ENCODE measurements at places on chromosomes 7 and 10. TPM values are rescaled to one million over a fixed set of nuclear protein-coding genes. Genes with fewer than 3 reads are reported as not detected.

SLC39A12 gene
- total RNA-seq = not detected

PRKAR2B gene
- total RNA-seq = 0.37 TPM

WIPF3 gene
- not detected for total RNA-seq

HOXA3 gene
- total RNA-seq = not detected

C7orf25 gene
- total RNA-seq = 4.4 TPM

MUC12 gene
- total RNA-seq = 0.85 TPM

GNGT1 gene
- not detected for total RNA-seq

SPAG6 gene
- 0.62 TPM for total RNA-seq

PDE6C gene
- not detected for total RNA-seq

DLX6 gene
- not detected for total RNA-seq

GLI3 gene
- total RNA-seq = not detected

GPR146 gene
- total RNA-seq = 5.6 TPM

PRR15 gene
- total RNA-seq = not detected

ELFN1 gene
- not detected for total RNA-seq

HABP2 gene
- total RNA-seq = not detected

UCMA gene
- total RNA-seq = not detected

SSC4D gene
- total RNA-seq = 0.71 TPM

SAMD9L gene
- 15.3 TPM for total RNA-seq

COL26A1 gene
- 0.11 TPM for total RNA-seq

KAZALD1 gene
- 0.55 TPM for total RNA-seq

C7orf57 gene
- 0.11 TPM for total RNA-seq

DPYSL4 gene
- total RNA-seq = 17.9 TPM

YWHAG gene
- 189 TPM for total RNA-seq

CYP2C8 gene
- 0.09 TPM for total RNA-seq

COBL gene
- total RNA-seq = not detected

ADAM22 gene
- 4.0 TPM for total RNA-seq

CASD1 gene
- 17.7 TPM for total RNA-seq

AKR1D1 gene
- total RNA-seq = not detected

SPAM1 gene
- total RNA-seq = not detected

CARD11 gene
- 74.1 TPM for total RNA-seq

AGAP5 gene
- 18.2 TPM for total RNA-seq

FZD8 gene
- 1.0 TPM for total RNA-seq

GPER1 gene
- total RNA-seq = 0.46 TPM

ZC3HAV1L gene
- 39.4 TPM for total RNA-seq

TBC1D12 gene
- total RNA-seq = 0.85 TPM

CDHR1 gene
- 0.34 TPM for total RNA-seq

TMEM176A gene
- total RNA-seq = not detected

SNCG gene
- total RNA-seq = not detected

LRMDA gene
- not detected for total RNA-seq

STRA8 gene
- total RNA-seq = not detected

NUTM2E gene
- not detected for total RNA-seq

CTTNBP2 gene
- not detected for total RNA-seq

NRP1 gene
- total RNA-seq = 6.1 TPM

HIP1 gene
- 14.8 TPM for total RNA-seq

CDH23 gene
- total RNA-seq = 0.55 TPM

HKDC1 gene
- 0.11 TPM for total RNA-seq

PAX4 gene
- total RNA-seq = not detected

CRPPA gene
- 1.4 TPM for total RNA-seq

LRCH4 gene
- total RNA-seq = 106 TPM

CYP3A4 gene
- total RNA-seq = not detected

TNS3 gene
- 5.3 TPM for total RNA-seq

OR2F2 gene
- total RNA-seq = not detected

IL6 gene
- total RNA-seq = not detected

TRIL gene
- total RNA-seq = not detected

CPA2 gene
- 0.14 TPM for total RNA-seq

ANKRD61 gene
- 0.25 TPM for total RNA-seq

MYO3A gene
- not detected for total RNA-seq

PTF1A gene
- not detected for total RNA-seq

Data from activated T-helper 2 cell treated with anti-CD3 and anti-CD28 coated beads, Interferon-gamma antibody, Interleukin-2, Interleukin-4, amounts not matched to agents 10 μg/mL and 5 μg/mL and 100 μg/mL, durations not matched to agents 14 hours and 24 hours and 36 hours (primary cell).